ENCODE measurements at places on chromosomes 4 and X.

DNA sequence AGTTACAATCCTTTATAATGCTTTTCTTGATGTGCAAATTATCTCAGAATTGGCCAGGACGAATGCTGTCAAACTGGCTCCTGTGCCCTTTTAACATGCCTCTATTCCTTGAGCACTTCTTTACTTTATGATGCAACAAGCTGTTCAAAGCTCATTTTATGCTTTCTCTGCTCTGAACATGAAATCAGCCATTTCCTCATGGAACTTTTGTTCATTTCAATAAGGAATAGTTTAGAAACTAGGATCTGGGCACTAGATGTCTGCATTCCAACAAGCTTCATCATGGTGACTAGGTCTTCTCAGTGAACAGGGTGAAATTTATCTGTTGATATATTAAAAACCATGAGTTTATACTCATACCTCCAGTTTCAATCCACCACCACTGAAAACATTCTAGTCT lies 87.3 kb upstream of the TEX13A start:
- no peak for DNase-seq

GRCh38 chr4:104424989-104425388 lies 69.7 kb downstream of the CXXC4 start:
- no peak for DNase-seq

DNA sequence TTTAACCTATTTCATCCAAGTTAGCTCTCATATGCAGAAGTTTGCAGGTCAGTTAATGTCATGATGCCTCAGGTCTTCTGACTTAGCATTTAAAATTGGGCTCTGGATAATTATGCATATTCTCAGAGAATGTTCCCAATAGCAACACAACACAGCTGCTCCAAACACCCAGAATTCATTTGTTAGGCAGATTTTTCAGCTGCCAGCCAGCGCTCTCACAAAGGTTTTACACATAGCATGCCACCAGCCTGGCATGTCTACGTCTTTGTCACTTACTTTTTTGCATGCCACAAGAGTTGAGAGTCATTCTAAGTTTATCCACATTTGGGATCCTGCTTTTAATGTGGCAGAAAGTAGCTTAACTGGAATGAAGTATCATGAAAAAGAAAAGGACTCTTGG lies 84.8 kb downstream of the LIMCH1 start:
- DNase-seq: no peak

DNA sequence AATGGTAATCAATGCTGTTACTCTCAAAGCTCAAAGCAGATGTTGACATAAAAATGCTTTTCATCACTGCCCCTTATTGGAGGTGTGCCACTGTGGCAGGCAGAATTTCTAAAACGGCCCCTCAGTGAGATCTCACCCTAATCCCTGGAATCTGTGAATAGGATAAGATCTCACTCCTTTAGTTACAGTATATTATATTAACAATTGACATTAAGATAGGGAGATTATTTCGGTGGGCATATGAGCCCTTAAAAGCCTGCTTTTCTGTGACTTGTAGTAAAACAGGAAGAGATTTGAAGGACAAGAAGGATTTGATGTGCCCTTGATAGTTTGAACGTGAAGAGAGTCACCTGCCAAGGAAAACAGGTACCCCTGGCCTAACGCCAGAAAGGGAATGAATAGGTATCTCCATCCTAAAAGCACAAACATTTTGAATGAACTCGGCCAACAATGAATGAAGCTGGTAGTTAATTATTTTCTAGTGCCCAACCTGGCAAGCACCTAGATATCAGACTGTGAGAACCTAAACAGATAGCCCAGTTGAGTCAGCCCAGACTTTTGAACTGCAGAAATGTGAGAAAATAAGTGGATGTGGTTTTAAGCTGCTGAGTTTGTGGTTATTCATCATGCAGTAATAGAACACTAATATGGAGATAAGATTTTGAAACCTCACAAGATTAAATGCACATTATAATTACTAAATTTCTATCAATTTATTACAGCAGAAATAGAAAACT lies 881.6 kb downstream of the PCDH18 start:
- DNase-seq: no peak

- DNase-seq: no peak
These were observed 421.5 kb upstream of the GNPDA2 start for GRCh38 chr4:45147866-45148265.

- DNase-seq: no peak
These were observed 200.0 kb upstream of the ARHGAP24 start for GRCh38 chr4:85274955-85275354.

All from stimulated activated CD8-positive, alpha-beta memory T cell treated with anti-CD3 and anti-CD28 coated beads, Interleukin-15, amount 100 ng/mL, for 1 hour (primary cell).